ENCODE measurements at places on chromosomes 11 and 22.
A peak's percentile ranks its signal among the peaks of the same experiment; 100 is the strongest.

GRCh38 chr11:128179512-128179911 is 407.8 kb downstream of the ETS1 start:
- no peak for DNase-seq

- peak; percentile 59 for DNase-seq
Measured at GRCh38 chr11:66421492-66422205, 814 bp downstream of the NPAS4 start.

DNA sequence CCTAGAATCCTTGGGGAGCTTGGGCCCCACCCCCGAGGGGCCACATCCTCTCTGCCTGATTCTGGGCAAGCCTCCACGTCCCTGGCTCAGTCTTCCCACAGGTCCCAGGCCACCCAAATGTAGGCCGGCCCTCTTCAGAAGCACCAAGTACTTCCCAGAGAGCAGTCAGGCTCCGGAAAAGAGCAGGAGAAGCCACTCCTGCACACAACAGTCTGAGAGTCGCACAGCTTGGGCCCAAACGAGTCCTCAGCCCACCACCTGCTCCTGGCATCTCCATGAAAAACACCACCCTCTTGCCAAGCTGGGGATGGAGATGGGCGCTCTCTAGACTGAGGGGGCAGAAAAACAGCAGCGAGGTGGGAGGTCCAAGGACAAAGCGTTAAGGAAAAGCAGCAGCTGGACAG is 15.4 kb downstream of the EHD1 start:
- no peak for DNase-seq

- no peak for DNase-seq
Measured at GRCh38 chr11:107408762-107409211, 48.8 kb downstream of the CWF19L2 start.

- peak; percentile 7 for DNase-seq
Measured at GRCh38 chr22:39773976-39774539, 119.5 kb downstream of the ENTHD1 start.

- DNase-seq, result no peak
Measured at GRCh38 chr22:28507896-28508295, 171.7 kb downstream of the TTC28 start.

DNA sequence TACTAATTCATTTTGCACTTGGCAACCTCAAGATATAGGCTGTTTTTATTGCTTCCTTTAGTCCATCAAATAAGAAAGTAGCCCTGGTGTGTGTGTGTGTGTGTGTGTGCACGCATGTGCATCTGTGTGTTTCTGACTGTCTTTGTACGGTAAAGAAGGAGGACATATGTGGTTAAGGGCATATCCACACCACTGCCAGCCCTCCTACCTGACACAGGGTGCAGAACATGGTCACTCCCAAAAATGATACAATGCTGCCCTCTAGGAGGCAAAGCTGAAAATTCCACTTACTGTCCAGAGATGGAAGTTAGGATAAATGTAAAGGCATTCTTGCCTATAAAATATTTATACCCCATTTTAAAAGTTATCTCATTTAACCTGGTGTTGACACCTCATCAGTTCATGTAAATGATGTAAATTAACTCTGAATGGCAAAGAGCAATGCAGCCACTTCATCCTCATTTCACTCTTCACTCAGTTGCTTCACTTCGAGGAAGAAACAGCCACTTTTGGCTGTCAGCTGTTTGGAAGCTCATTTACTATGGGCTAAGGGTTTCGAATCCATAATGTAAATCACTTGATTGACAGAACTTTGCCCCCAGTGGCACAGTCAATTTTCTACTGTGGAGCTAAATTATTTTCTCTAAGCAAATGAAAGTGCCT is 83.1 kb upstream of the MTNR1B start:
- DNase-seq, result no peak

DNA sequence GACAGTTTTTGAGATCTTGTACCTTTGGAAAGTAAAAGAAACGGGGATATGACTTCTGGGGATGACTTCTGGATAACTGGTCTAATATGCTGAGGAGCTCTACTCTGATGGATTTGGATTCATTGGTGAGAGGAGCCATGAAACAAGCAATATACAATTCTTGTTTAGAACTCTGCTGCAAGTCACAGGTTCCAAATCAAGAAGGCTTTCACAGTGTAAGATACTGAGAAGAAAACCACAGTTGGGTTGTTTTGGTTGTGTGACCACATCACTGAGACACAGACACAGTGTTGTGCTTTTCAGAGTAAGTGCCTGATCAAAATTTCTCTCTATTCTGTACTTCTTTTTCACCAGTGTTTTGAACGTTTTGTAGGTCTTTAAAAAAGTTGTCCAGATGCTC is 13.1 kb upstream of the UCP2 start:
- no peak for DNase-seq

DNA sequence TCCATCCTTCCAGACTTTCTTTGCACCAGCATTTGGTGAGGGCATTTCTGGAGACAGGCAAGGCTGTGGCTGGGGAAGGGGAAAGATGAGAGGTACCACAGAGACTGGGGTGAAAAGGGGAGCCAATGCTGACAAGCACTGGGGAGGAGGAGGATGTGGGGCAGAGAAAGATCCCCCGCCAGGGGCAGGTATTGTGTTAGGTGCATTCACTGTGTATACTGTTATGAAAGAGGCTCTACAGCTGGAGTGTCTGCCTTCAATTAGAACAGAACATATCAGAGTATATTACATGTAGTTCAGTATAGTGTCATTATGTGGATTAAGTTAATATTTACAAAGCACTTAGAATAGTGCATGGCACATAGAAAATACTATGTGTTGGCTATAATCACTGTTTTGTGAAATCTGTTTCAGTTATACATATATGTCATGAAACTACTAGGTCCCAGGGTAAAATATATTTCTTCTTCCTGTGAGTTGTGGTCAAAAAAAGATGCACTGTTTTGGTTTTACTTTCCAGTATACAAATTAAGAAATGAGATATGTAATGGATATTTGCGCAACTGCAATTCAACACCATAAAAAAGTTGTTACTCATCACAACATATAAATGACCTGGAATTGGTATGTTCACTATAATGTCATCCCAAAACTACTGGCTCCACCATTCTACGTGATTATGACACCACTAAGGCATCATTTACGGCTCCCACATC is 8.4 kb downstream of the MSANTD2 start:
- no peak for DNase-seq

- DNase-seq, result no peak
Measured at GRCh38 chr11:8567602-8568198, 26.3 kb downstream of the STK33 start.

- DNase-seq, result no peak
Measured at GRCh38 chr11:66146074-66146473, 76.0 kb downstream of the PACS1 start.

DNA sequence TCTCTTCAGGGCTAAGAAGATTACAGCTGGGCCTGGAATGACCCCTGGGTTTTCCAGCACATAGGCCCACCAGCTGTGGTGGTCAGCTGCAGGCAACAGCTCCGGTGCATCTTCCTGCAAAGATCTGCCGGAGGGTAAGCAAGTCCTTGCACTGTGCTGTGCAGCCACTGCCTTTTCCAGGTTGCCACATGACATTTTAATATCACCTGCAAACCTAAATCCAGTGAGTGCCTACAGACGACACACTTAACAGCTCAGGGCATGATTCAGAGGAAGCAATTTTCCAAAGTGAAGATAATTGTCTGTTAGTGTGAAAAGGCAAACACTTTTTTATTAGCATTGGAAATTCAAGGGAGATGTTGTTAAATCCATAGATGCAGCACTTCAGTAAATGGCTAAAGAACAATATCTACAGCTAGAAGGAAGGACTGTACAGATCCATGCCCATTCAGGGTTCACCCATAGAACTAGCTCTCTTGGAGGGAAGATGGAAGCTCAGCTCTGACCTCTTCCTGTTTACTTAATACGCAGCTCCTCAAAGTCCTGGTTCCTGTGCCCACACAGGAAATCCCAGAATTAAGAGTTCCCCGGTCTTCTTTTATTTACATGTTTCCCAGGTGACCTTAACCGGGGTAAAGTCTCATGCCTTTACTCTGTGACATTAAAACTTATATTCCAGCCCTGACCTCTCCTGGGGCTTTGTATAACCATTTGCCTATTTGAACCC is 13.3 kb upstream of the NRIP3 start:
- no peak for DNase-seq

DNA sequence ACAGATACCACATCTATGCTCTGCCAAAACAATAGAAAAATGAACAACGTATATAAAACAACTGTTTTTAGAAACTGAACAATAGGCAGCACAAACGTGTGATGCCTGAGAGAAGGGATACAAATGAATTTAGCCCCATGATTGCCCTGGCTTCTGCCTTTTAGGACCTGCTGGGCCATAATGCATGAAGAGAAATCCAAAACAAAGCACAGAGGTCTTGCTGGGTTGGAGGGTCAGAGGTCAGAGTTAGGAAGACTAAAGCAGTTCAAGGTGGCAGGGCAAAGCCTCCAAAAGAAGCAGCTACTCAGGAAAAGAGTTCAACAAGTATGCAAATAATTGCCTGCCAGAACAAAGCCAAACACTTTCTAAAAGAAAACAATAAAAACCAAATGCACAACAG is 138.5 kb downstream of the TTC28 start:
- DNase-seq, result no peak

GRCh38 chr22:31399211-31400022 is at the start of gene DRG1:
Gene DRG1 (plus strand): TSS chr22:31399604. CDS start chr22:31399684, 80 bp downstream.
- DNase-seq, result peak; percentile 94

DNA sequence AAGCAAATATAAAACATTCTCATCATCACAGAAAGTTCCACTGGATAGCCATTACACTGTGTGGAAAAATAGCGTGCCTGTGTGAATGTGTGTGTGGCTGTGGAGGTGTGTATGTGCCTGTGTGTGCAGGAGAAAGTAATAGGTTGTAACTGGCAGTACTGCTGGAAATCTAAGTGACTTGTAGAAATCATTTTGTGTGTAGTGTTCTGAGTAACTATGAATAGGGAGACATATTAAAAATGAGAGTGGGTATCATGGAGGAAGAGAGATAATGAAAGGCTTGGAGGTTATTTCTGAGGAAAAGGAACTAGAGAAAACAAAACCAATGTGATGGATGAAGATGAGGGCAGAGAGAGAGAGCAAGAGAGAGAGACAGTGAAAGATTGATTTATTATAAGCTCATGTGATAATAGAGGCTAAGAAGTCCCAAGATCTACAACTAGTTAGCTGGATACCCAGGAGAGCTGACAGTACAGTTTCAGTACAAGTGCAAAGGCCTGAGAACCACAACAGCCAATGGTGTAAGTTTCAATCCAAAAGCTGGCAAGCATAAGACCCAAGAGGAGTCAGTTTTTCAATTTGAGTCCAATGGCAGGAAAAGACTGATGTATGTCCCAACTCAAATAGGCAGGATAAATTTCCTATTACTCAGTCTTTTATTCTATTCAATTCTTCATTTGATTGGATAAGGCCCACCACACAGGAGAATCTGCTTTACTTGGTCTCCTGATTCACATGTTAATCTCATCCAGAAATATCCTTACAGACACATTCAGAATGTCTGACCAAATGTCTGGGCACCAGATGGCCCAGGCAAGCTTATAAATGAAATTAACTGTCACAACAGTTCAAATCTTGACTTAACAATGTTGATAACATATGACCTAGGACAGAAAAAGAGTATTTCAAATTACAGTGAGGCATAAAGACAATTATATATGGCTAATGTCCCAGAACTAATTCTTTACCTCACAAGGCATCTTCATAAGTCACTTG is 14.9 kb downstream of the KBTBD3 start:
- no peak for DNase-seq

- DNase-seq, result no peak
Measured at GRCh38 chr11:112115386-112115785, 28.7 kb downstream of the SDHD start.

DNA sequence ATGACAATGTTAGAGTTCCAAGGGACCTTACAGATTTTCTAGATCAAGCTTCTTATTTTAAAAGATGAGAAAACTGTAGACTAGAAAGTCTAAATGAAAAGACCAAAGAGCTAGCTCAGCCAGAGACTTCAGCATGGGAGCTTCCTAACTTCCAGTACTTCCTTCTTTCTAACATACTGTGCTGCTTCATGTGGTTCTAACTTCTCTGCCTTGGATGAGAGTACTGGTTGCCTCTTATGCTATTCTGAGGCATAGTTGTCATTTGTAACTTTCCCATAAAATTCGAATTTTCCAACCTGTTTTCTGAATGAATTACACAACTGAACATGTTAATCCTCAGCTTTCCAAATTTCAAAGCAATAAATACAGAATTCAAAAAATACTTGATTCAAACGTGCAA is 1.8 kb downstream of the MTMR2 start:
- no peak for DNase-seq

- DNase-seq, result no peak
Measured at GRCh38 chr11:112809429-112809828, 151.8 kb upstream of the NCAM1 start.

- DNase-seq, result peak; percentile 69
Measured at GRCh38 chr22:38973289-38974169, 8.6 kb upstream of the APOBEC3B start.

GRCh38 chr11:69711822-69712801 is 8.3 kb upstream of the FGF19 start:
- DNase-seq, result no peak

GRCh38 chr11:123430721-123431497 is 840 bp downstream of the GRAMD1B start:
- no peak for DNase-seq

DNA sequence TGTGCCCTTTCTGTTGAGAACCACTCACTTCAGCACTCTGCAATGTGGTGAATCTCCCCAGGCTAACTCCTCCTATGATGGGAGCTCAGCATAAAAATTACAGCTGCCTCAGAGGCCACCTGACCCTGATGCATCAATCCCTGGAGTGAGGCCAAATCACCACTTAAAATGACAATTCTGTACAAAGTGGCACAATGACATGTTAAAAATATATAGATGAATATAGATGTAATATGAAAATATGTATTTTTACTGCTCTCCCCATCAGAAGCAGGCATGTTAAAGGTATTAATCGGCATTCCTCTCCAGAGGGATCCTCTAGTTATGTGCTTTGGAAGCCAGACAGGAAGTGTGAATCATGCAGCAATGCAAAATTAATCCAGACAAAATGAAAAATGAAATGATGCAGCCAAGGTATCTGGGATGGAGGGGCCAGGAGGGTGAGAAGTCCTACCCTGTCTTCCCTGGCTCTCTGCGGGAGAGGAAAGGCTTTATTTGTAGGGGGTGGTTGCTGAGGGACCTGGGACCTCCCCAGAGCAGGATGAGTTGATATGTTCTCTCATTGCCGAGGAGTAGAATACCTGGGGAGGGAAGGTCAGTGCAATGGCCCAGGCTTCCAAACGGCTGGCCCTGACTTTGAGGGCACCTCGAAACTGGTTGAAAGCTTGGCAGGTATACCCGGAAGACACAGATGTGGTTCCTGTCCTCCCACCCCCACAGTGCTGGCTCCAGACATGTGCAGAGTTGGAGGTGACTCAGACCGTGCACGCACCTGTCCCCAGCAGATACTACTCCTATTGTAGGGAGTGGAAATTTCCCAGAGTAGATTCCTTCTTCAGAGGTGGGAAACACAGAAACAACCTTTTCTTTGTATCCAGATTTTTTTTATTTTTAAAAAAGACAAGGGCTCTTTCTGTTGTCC is 347.9 kb upstream of the NCAM1 start:
- DNase-seq, result no peak

DNA sequence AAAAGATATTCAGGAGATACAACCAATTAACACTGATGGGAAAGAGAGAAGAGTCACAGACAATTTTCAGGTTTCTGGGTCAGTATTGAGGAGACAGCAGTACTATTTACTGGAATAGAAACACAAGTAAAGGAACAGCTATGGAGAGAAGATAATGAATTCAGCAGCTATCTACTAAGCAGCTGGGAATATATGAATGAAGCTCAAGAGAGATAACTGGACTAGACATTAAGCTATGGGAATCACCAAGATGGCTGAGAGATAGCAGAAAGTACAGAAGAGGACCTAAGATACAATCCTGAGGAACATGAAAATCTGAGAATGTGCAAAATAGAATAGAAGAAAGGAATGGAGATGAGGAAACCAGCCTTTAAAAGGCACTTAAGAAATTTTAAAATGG is 15.9 kb downstream of the ALG9 start:
- DNase-seq, result no peak
